ENCODE measurements at places on chromosomes 2 and 18.

DNA sequence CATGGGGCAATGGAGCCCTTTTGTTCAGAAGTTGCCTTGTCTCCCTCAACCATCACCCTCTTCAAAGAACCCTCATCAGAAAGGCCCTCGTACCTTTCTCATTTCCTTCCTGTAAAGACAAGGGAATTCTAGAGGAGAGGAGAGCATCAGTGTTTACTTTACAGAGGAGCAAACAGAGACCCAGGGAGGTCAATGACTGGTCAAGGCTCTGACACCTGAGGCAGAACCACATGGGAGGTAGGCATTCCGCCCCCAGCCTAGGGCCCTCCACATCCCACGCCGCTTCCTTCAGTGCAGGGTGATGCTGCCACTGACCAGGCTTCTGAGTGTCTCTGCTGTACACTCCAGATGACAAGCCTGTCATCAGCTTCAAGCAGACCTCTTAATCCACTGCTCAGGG lies 104.7 kb downstream of the NRP2 start:
- DNase-seq: no peak

DNA sequence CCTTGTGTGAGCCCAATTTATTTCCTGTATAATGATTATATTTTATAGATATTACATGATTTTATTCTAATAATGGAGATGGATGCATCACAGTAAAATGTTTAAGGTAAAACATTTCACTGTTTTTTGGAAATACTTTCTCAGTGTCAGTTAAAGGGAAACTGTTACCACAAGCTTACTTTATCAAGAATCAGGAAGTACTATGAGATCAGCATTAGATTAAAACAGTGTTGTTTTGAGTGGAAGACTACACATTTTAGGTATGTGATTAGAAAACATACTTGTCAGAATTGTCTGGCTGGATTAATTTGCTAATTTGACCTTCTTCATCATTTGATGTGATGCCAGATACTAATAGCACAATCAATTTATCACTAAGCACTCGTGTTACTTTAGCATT lies at the start of gene HRH4:
Gene HRH4 (plus strand): TSS at position 250 of the 400 bp plus-strand sequence. CDS start 92 bp downstream, at position 342.
- no peak for DNase-seq

- DNase-seq: peak; percentile 82
Observed at GRCh38 chr2:71277536-71278103, 50.7 kb upstream of the PAIP2B start.

GRCh38 chr2:3547915-3548314 lies 10.2 kb downstream of the RNASEH1 start:
- no peak for DNase-seq

DNA sequence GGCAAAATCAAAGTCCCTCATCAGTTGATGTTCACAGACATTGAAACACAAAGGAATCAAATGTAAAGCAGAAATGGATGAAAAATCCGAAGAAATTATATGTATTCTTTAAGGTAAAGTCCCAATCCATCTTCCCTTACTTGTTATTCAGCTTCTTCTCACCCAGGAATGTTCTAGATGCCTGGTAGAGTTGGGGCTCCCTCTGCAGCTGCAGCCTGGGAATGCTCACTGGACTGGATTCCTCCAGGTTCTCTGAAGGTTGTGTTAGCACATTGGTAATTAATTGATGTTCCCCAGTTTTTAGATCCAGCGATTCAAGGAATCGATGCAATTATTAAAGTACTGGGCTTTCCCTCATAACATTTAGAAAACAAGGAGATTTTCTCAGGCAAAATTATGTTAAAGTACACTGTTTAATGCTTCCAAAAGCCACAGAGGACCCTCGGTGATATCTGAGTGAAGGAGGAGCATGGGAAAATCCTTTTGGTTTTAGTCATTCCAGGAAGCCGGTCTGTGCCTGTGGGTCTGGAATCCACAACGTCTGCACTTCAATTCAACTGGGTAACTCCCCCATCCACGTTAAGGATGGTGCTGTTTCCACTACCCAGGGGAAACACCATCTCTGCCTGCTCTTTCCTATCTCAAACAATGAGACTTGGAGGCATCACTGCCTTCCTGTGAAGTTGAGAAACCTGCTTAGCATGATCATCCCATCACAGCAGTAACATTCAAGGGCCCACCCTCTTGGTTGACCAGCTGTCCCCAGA lies 22.0 kb downstream of the NTSR2 start:
- DNase-seq: no peak

- DNase-seq: no peak
Observed at GRCh38 chr18:47654988-47655387, 275.5 kb downstream of the SMAD2 start.

- no peak for DNase-seq
Observed at GRCh38 chr2:200515155-200515554, 5.3 kb upstream of the KCTD18 start.

- DNase-seq: no peak
Observed at GRCh38 chr2:145751629-145752028, 1231.7 kb upstream of the ZEB2 start.

- no peak for DNase-seq
Observed at GRCh38 chr2:44906972-44907371, 34.5 kb upstream of the SIX3 start.

DNA sequence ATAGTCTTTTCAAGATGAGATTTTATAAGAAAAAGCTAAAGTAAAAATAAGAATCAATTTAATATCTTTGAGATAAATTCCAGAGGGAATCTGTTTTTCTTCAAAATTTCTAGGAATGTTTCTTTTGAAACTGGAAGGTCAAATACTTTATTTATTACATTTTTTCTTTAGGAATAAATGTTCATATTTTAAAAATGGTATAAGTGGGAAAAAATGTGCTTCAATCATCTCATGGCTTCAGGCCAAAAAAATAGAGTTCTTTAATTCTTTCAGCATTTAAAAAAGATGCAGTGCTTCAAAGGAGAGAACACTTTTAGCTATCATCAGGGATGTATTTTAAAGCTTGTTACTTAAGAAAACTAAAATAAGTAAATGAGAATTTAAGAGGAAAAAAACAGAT lies 110.6 kb downstream of the NEB start:
- DNase-seq: no peak

DNA sequence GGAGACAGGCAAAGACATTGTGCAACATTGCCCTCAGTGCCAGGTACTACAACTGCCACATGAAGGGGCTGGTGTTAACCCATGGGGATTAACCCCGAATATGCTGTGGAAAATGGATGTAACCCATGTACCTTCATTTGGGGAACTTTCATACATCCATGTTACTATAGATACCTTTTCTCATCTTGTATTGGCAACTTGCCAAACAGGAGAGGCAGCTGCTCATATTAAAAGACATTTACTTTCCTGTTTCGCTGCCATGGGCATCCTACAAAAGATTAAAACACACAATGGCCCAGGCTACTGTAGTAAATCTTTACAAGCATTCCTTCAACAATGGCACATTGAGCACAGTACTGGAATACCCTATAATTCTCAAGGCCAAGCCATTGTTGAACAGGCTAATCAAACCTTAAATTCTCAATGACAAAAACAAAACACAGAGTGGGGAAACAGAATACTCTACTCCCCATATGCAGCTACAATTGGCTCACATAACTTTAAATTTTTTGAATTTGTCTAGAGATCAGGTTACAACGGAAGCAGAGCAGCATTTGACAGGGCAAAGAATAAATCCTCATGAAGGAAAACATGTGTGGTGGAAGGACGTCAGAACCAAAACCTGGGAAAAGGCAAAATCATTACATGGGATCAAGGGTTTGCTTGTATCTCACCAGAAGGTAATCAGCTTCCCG lies 1723.5 kb upstream of the LRRTM1 start:
- no peak for DNase-seq

DNA sequence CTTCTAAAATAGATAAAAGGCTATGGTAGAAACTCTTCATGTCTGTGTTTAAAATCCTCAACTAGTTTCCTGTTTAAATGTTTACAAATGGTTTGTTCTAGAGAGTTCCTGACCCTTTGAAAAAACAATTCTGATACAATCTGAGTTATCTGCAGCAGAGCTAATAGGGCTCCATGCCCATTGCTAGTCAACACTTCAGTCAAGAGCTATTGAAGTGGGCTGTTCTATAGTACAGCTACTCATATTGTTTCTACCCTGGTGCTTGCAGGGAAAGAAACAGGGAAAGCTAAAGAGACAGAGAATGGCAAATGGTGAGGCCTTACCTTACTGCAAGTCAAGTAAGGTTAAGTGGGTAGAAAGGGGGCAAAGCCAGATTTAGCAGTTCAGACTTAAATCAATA lies 112.3 kb upstream of the CAVIN2 start:
- DNase-seq: no peak

GRCh38 chr18:41145516-41145915 lies 809.5 kb upstream of the PIK3C3 start:
- DNase-seq: no peak

DNA sequence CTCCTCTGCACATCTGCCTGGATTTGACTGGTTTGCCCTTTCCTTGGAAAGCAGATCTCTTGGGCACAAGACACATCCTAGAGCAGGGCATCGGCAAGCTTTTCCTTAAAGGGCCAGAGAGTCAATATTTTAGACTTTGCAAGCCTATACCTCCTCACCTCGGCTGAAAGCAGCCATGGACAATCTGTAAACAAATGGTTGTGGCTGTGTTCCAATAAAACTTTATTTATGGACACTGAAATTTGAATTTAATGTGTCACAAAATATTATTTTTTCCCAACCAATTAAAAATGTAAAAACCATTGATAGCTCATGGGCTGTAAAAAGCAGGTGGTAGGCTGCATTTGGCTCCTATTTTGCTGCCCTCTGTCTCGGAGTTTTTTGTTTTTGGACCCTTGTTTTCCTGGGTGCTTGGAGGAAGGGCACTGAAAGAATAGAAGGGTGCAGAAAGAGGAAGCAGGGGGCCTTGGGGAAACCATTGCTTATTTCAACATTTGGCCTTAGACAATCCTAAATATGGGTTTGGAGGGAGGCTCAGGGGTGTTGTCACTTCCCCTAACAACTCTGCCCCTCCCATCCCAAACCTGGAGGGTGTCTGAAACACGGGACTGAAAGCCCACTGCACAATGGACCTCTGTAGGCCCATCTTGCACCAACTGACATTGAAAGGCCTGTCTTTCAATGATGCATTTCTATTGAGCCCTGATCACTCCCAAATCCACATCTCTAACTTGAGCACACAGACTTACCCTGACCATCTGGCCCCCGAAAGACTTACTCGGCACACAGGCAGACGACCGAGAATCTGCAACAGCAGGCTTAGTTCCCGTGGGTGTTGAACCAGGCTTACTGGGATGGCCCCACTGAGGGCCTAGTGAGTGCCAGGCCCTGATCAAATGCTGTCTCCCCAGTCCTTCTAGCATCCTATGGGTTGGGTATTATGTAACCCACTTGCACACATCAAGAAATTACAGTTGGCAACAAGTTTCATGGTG lies 7.1 kb upstream of the ZFP36L2 start:
- no peak for DNase-seq

DNA sequence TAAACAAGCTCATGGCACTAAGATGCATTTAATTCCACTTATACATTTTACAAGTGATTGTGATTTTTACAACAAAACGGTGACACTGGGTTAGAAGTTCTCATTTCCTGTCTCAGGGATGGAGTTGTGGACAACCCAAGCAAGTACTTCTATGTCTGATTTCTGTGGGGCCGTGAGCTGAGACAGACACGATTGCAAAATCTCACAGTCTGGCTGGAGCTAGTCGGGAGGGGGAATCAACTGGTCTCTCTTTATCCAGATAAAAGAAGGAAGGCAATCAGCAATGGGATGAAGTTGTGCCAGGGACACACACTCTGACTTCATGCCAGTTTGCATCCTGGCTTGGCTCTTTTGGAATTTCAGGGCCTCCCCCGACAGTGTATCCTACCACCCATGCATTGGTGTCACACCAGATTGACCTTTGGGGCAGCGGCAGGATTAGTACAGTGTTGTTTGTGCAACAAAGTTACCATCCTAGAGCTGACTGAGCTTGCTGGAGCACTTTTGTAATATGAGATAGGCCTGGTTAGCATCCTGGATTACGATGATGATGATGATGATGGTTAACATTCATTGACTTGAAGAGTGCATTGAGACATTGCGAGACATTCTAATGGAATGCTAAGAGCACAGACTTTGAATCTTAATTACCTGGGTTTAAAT lies 98.8 kb downstream of the CTAGE1 start:
- DNase-seq: no peak

- no peak for DNase-seq
Observed at GRCh38 chr2:191951376-191951775, 104.5 kb upstream of the CAVIN2 start.

DNA sequence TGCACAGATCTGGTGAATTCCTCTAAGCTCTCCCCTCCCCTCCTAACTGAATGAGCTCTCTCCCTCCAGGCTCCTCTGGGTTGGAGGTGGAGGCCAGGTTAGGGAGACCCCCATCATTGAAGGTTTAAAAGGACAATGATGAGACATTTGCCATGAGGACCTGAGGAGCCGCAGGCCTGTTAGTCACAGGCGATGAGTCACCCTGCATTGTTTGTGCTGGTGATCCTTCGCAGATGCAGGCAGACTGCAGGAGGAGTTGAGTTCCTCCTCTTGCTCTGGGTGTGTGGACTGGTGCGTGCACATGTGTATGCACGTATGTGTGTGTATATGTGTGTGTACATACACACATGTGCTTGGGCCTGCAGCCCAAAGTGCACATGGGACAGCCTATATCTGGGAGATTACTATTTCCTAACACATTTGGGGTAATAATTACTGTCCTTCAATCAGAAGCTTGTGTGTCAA lies 42.0 kb downstream of the MCFD2 start:
- peak; percentile 12 for DNase-seq

DNA sequence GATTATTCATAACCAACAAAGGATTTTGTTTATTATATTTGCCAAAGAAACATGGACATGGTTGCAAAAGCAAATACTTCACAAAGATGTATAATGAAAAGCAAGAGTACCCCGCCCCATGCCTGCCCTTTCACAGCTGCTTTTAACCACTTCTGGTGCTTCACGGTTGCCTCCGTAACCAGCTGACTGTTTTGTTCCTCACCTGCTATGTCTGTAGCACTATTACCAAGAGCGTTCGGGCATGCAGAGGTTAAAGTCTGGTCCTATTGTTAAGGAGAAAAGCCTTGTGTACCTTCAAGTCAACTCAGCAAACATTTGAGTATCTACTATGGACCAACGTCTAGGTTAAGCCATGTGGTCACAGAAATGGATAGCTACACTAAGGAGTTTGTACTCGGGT lies 115.2 kb upstream of the FOSL2 start:
- no peak for DNase-seq

All from head of caudate nucleus (tissue), 42 donors.